Osteoblast (primary cell): ENCODE measurements at places on chromosomes 4 and X. TPM values are rescaled to one million over a fixed set of nuclear protein-coding genes. Genes with fewer than 3 reads are reported as not detected.
A peak's percentile ranks its signal among the peaks of the same experiment; 100 is the strongest.

GRCh38 chr4:87425711-87426110, 3.3 kb downstream of the NUDT9 start:
- DNase-seq = no peak

GRCh38 chr4:145618210-145618931, 814 bp upstream of the MMAA start:
- DNase-seq = peak; percentile 58

DNA sequence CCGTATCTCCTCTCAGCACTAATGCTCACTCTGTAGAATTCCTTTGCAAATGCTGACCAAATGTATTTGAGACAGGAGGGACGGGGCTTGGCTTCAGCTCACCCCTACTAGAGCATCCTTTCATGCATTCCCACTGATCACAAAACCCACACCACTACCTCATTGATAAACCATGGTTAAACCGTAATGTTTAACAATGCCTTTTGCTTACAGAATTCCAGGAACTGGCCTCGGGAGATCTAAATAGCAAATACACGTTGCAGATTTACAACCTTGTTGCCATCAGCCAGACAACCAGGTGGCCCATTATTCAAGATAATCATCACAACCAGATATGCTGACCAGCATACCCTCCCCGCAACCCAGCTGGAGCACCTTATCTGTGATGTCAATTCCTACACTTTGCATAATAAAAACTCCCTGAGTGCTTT, 391.9 kb downstream of the KCTD8 start:
- no peak for DNase-seq

- no peak for DNase-seq
Observed at GRCh38 chrX:129566073-129566472, 26.0 kb downstream of the OCRL start.

DNA sequence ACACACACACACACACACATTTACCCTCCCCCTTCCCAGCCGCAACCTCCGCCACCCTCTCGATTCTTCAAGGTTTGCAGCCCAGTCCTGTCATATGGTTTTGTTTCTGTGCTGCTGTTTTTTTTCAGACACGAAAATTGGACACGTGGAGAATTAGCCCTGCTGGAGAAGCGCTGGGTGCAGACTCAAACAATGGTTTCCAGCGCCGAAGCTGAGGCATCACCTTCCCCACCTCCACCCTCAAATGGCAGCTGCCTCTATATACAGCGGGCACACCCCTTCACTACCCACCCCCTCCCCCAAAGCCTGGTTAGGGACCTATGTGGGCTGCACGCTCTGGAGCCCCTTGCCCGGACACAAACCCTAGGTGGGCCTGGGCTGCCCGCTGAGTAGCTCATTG, 87.9 kb downstream of the BCOR start:
- DNase-seq = peak; percentile 73

DNA sequence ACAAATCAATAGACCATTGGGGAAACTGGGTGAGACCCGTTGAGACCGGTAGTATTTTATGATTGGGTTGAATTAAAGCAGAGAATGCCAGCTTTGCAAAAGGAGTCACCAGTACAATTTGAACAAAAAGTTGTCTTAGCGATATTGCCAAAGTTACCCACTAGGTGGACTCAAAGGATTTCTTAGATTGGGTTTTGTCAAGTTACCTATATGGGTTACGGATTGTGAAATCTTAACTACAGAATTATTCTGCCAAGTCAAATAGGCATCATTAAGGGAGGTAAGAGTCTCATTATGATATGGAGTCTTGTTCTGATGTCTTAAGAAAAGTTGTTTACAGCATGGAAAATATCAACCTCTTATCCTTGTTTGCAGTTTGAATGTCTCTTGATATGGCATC, 15.0 kb upstream of the CT47A1 start:
- DNase-seq = no peak

DNA sequence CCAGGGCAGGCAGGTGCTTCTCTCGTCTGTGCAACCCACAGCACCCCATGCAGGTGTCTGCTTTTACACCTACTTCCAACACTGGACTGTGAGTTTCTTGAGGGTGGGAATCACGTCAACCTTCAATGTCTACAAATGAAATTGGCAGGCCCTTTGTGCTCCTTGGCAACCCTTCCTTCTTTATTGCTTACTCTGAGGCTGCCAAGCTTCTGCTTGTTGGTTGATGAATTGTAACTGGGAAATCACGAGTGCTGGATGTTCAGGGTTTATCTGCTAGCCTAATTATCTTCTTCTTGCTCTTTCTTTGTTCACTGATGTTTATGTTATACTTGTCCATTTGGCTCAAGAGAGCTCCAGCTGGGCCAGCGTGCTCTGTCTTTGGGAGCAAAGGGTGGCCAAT, 2.5 kb upstream of the DGAT2L6 start:
- DNase-seq = no peak

TXK gene
- 0.59 and 0.72 TPM in 2 replicates for total RNA-seq
